ENCODE measurements at places on chromosomes 7 and 10.

- DNase-seq, result no peak
Observed at GRCh38 chr7:90751595-90751994, 155.5 kb downstream of the CDK14 start.

DNA sequence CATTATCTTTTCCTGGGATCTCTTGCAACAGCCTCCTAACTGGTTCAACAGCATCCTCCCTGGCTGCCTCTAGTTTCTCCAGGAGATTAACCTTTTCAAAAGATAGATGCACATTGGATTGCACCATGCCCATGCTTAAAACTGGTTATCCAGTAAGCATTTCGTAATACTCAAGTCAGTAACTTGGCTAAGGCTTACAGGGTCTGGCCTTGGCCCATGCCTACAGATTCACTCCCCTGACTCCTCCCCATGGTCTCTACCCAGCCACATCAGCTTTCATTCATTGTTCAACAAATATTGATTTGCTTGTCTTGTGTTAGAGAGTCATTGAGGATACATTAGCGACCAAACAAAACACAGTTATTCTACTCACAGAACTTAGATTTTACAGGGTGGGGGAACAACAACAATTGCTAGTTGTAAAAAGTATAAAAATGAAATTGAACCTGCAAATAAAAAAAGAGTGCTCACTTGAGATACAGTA, 1.8 kb upstream of the KIF20B start:
- DNase-seq, result no peak

- DNase-seq, result no peak
Observed at GRCh38 chr10:46233181-46233580, 53.6 kb upstream of the ANTXRL start.

DNA sequence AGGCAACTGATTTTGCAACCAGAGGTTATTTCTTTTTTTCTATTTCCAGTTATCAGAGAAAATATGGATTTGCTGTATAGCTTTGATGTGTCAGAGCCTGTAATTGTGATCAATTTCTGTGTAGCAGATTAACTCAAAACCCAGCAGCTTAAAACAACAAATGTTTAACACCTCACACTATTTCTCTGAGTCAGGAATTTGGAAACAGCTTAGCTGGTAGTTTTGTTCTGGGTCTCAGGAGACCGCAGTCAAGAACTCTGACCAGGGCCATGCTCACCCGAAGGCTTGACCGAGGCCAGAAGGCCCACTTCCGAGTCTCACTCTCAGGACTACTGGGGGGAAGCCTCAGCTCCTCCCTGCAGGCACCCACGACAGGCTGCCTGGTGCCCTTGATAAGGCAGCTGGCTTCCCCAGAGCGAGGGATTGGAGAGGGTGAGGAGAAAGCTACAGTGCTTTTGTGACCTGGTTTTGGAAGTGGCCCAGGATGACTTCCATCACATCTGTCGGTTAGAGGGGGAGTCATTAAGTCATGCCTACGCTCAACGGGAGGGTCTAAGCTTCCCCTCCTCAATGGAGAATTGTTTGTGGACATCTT, 105.7 kb upstream of the SHH start:
- no peak for DNase-seq

DNA sequence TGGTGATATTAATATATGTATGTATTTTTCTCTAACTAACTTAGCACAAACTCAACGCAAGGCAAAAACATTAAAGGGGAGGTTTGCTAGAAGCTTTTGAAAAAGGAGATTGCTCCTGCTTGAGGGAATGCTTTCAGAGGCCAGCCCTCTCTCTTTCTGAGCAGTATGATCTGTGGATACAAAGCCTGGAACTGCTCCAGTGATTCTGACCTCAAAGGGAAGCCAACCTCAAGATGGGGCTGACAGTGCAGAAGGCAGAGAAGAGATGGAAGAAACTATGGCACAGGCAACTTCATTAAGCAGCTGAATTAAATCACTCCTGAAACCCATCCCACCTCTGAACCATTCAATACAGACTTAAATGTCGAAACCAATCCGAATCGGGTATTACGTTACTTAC, 102.4 kb downstream of the USP6NL start:
- no peak for DNase-seq

DNA sequence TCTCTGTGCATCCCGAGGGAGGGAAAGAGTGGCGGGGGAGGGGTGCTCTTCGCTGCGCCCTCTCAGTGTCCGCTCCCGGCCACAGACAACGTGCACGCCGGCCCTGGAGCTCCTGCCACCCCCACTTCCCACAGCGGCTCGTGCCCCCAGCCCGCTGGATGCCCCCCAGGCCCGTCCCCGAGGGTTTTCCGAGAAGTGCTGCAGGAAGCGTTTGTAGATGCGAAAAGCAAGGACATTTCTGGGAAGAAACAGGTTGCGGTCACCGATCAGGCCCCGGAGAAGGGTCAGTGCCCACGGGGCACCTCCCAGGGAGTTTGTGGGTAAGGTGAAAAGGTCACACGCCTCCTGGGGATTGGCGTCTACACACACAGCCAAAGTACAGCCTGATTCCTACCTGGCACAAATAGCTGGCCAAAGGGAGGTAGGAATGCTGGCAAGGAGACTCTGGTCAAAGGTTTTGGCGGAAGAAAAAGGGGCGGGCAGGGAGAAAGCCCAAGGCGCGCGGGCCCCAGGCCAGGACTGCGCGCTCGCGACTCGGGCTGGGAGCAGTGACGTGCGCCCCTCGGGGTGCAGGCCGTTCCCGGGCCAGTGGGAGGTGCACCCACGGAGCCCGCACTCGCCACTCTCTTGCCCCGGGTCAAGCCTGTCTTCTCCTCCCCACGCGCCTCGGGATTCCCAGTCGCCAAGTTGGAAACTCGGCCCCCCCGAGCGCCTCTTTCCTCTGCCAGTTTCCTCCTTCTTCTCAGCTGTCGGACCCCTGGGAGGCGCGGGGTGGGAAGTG, 1.5 kb upstream of the NRP1 start:
- no peak for DNase-seq

DNA sequence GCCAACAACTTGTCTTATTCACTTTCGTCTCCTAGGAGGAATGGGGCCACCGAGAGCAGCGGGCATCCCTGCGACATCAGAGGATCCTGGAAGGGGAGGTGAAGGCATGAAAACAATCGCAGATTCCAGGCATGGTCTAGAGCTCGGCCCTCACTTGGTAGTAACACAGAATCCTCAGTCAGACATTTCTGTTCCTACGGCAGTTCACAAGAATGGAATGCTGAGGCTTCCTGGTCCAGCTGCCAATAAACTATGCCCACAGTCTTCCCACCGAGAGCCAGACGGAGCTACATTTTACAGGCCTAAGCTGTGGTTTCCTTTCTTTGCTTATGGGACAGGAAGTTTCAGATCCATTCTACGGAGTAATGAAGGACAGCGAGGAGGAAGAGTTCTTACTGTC, 75.8 kb downstream of the OR13A1 start:
- DNase-seq, result no peak

DNA sequence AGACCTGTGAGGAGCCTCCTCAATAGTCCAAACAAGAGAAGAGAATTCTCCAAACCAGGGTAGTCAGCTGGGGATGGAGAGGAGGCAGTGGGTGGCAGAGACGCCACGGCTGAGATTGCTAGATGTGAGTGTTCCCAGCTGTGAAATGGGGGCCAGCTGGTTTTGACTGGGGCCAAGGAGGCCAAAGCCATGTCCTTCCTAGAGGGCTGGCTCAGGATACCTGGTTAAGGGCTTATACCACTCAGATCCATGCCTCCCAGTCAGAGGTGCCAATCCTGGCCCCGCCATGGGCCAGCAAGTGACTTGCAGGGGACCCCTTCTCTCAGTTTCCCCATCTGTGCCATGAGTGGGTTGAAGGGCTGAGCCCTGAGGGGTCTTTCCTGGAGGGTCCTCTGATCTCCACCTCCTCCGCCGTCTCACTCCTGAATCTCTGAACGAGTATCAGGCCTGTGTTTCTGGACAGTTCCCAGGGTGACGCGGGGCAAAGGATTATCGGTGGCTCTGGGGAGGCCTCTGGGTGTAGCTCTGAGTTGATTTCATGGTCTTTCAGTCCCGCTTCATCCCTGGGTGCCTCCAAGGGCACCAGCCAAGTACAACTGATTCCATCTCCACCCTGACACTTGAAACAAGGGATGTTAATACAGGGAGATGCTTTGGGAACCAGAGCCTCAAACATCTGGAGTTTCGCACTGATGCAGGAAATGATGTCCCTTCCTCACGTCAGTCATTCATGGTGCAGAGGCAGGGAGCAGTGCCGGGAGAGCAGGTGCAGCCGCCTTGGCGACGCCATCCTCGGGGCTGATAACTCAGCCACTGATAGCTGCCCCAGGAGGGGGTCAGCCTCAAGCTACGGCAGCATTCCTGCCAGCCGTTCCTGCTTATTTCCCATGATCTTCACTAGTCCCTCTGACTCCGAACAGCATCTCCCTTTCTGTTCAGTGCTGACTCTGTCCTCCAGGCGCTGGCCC, 126.7 kb downstream of the RGS10 start:
- no peak for DNase-seq

DNA sequence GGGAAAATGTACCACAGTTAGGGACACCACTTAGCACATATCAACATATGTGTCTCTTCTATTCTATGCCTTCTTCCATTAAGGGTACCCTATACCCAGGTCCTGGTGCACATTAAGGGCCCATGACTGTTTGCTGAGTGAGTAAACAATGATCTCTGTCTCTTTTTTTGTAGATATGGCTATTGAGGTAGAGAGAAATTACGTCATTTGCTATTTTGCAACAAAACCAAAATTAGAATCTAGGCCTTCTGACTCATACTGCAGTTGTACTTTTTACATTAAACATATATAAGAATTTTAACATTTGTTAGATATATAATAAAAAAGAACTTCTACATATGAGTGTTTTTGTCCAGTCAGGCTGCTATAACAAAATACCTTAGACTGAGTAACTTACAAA, 683.2 kb upstream of the LRRN3 start:
- no peak for DNase-seq
